ENCODE measurements at places on chromosomes 16 and 17. TPM values are rescaled to one million over a fixed set of nuclear protein-coding genes. Genes with fewer than 3 reads are reported as not detected.

Gene MPO
- total RNA-seq = not detected

Gene HAGHL
- not detected for total RNA-seq

Gene TBX6
- total RNA-seq = 0.92 TPM

Gene NPIPB2
- total RNA-seq = 2.3 TPM

Gene CIBAR2
- not detected for total RNA-seq

Gene TAF1C
- 13.4 TPM for total RNA-seq

Measured in gastrocnemius medialis (tissue), 4 donors.